Ascending aorta (tissue), 2 donors: ENCODE measurements at places on chromosomes 13 and 19. TPM values are rescaled to one million over a fixed set of nuclear protein-coding genes. Genes with fewer than 3 reads are reported as not detected.

The ZNF101 gene
- 1.3 TPM for total RNA-seq

The ZNF208 gene
- 3.8 TPM for total RNA-seq

The FSTL3 gene
- total RNA-seq = 541 TPM

GRCh38 chr13:97702614-97703013 is 250.9 kb upstream of the IPO5 start:
- no peak overlapping the region for H3K27ac ChIP-seq
- no peak overlapping the region for H3K4me3 ChIP-seq
- H3K36me3 ChIP-seq = no peaks in the 10 kb centered on the region
- no peak for DNase-seq
- no peaks in the 10 kb centered on the region for H3K4me1 ChIP-seq

GRCh38 chr19:48806518-48806817 is 4.4 kb downstream of the BCAT2 start:
- peaks cover 5% of the 10 kb centered on the region for H3K4me1 ChIP-seq
- peak overlapping the region; percentile 27 for H3K27ac ChIP-seq
- no peaks in the 10 kb centered on the region for H3K36me3 ChIP-seq
- no peaks in the 10 kb centered on the region for H3K27me3 ChIP-seq
- H3K4me3 ChIP-seq = no peak overlapping the region
